ENCODE measurements at places on chromosomes 5 and 9. TPM values are rescaled to one million over a fixed set of nuclear protein-coding genes. Genes with fewer than 3 reads are reported as not detected.

The ACTBL2 gene
- 0.11 TPM for total RNA-seq

The PCDHA7 gene
- total RNA-seq, result 0.87 TPM

The DAB2IP gene
- total RNA-seq, result 14.4 TPM

The CMBL gene
- 14.0 TPM for total RNA-seq

The PCSK5 gene
- 6.4 TPM for total RNA-seq

The LHX3 gene
- total RNA-seq, result not detected

The HAVCR2 gene
- 0.44 TPM for total RNA-seq

The CARD19 gene
- 86.4 TPM for total RNA-seq

The CDH10 gene
- total RNA-seq, result 0.87 TPM

All from uterine smooth muscle cell (primary cell).